ENCODE measurements at places on chromosomes 6 and 20.

- no peak for DNase-seq
Measured at GRCh38 chr20:14609328-14610221, 272.2 kb upstream of the FLRT3 start.

DNA sequence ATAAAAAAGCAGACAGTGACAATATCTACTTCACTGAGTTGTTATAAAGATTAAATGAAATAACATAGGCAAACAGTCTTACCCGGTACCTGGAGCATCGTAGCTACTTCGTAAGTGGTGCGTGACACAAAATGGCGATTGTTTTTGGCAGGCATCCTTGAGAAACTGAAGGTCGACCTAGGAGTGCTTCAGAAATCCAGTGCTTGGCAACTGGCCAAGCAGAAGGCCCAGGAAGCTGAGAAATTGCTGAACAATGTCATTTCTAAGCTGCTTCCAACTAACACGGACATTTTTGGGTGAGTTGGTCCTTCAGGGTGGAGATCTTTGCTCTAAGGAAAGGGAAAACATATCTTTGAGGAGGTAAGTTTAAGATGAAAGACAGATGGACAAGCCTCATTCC is 4.8 kb downstream of the BPIFA2 start:
- no peak for DNase-seq

- DNase-seq = peak; percentile 30
Measured at GRCh38 chr6:13924146-13924948, 405 bp upstream of the RNF182 start.

- DNase-seq = no peak
Measured at GRCh38 chr20:24648481-24648880, 179.1 kb downstream of the SYNDIG1 start.

DNA sequence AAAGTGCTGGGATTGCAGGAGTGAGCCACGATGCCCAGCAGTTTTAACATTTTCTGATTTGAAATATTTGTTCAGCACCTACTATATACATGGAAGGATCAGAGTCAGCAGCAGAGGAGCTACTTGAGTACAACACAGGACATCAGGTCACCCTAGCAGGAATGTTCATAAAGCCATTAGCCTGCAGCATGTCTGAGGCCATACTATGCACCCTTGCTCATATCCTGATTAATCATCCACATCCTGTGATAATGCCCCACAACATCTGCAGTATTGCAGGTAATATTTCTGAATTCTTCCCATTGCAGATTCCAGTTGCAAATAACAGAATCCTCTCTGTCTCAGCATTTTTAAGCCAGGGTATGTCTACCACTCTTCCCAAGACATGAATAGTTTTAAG is 171.0 kb upstream of the PRND start:
- DNase-seq = no peak

DNA sequence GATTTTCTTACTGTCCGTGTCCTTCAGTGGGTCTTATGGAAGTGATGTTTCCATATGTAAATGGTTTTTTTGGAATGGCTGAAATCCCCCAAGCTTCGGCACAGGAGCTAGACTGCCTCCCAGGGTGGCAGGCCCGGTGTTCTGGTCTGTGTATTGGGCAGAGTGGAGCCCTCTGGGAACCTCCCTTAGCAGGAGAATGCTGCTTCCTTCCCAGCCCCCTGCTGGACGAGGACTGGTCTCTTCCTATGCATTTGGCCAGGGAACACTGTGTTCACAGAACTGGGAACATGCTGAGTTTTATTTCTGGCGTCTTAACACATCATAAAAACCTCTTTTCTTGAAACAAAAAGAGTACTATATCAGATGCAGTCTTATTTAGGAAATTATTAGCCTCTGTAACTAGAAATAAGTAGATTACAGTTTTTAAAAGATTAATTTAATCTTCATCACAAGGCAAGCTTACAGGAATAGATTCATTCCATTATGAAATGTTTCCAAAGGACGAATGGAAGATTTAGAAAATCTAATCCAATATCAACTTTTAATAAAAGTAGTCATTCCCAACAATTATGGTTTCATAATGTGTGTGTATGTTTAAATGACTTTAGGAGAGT is 56.6 kb downstream of the SYTL3 start:
- DNase-seq = peak; percentile 75

DNA sequence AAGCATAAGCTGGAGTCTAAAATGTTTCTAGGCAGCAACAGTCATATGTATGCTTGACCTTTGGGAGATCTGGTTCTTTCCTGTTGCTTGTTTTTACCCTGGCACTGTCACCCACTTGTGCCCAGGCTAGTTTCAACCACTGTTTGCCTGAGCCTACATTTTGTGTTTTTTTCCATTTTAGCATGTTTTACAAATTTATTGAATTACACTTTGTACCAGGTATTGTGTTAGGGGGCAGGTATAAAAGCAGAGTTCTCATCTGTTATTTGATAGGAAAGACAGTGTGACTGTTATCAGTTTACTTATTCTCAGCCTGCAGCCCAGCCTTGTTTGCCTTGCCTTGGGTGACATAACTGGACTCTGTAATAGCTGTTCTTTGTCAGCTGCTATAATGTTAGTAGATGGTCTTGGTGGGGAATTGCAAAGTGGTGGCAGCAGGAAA is 147.0 kb downstream of the CDKAL1 start:
- DNase-seq = no peak

- no peak for DNase-seq
Measured at GRCh38 chr6:15914553-15914952, 214.3 kb upstream of the MYLIP start.

DNA sequence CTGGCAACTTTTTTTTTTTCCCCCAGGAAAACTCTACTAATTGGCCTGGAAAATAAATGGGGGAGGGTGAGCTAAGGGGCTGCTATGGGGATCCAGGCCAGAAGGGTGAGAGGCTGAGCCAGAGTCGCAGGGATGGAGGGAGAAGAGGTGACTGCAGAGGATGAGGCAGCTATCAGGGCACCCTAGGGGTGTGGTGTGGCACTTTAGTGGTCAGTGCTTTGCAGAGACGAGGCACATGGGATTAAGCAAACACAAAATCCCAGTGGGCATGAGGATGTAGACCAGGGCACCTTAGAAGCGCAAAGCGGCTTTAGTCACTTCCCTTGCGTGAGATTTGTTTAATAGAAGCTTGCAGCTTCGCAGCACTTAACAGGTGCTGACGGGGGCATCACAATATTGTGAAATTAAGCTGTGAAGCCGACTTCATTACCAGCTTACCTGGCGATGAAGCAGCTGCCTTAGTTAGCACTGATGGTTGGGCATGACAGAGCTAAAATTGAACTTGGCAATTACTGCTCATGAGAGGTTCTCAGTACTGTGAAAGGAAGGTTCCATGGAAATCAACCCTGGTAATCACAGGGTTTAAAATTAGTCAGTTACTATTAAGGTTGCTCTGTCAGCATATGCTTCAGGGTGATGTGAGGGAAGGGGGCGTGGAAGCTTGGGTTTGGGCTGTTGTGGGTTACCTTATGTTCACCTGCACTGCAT is 26.0 kb downstream of the TOX2 start:
- DNase-seq = no peak

DNA sequence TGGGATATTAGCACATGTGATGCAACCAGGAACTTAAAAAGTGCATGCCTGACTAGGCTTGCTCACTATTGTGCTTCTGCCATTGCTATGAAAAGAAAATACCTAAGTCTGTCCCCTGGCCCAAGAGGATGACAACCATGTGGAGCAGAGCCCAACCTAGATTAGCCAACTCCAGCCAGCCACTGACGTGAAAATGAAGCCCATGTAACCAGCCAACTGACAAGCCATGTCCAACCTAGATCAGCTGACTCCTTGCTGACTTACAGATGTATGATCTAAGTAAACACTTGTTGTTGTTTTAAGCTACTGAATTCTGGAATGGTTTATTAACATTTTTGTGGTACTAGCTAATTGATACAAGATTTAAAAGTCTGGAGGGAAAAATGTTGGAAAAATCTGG is 47.5 kb downstream of the PIGU start:
- DNase-seq = no peak

GRCh38 chr6:15906420-15907016 is 222.4 kb upstream of the MYLIP start:
- DNase-seq = no peak

- DNase-seq = no peak
Measured at GRCh38 chr6:11277275-11278206, 45.1 kb upstream of the NEDD9 start.

- DNase-seq = no peak
Measured at GRCh38 chr6:76351275-76351674, 278.8 kb upstream of the IMPG1 start.

DNA sequence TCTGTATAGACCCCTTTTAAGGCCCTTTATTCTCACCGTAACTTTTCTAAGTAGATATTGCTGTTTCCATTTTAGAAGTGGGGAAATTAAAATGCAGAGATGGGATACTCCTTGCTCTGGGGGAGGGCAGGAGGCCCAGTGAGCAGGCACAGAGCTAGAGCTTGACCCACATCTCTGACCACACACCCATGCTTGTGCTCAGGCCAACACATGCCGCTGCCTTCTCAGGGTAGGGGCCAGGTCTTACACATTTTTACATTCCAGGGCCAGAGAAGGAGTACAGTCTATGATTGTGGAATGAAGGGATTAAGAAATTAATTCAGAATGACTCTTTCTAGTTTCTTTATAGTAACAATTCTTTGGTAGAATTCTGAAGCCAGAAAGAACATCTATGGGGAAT is 104.8 kb downstream of the SOBP start:
- DNase-seq = no peak

DNA sequence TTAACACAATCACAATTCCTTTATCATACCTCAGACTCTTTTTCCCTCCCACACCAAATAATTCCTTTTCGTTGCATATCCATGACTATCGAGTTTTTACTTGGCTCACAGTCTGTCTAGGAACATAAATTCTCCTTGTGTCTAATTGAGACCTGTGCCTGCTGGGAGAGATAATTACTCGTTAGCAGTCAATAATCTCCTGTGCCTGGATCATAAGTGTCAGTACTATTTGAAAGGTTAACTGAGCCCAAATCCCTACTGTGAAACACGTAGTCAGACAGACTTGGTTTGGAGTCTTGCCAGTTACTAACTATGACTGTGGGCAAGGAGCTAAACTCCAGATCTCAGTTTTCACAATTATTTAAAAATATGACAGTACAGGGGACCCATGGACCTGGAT is 5.7 kb upstream of the CTNNBL1 start:
- no peak for DNase-seq

- DNase-seq = no peak
Measured at GRCh38 chr6:66103354-66103753, 396.3 kb upstream of the EYS start.

GRCh38 chr6:37547564-37548061 is 47.9 kb upstream of the CCDC167 start:
- no peak for DNase-seq

DNA sequence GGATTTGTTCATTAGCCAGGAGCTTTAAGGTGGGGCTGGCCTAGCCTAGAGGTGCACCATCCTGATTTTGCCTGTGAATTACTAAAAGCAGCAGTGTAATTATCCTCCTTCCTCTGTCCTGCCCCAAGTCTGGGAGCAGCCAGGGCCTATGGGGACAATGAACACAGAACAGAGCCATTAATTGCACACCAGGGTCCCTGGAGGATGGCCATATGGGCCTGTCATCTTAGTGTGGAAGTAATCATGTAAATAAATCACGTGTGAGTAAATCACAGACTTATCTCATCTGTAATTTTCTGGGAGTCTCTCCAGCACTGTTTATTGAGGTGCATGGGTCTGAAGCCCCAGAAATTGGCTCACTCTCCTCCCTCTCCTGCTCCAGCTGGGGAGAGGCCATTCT is 176.3 kb downstream of the LRFN2 start:
- no peak for DNase-seq

GRCh38 chr20:41393705-41394066 is 27.1 kb upstream of the EMILIN3 start:
- DNase-seq = no peak

DNA sequence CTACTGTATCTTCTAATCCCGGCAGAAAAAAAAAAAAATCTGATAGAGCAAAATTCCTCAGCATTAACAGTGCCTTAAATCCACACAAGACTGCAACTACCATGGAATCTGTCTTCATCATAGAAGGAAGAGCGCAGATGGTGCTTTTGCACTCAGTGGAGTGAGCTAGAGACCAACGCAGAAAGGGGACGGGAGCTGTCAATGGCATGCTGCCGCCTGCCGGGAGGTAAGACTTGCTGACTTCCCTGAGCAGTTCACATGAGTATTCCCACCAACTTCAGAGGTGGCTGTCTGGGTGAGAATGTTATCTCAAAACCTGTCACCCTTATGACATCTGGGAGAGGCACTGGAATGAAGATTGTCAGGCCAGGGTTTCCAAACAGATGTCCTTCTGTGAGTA is 35.6 kb downstream of the DZANK1 start:
- DNase-seq = peak; percentile 49

- no peak for DNase-seq
Measured at GRCh38 chr20:3068075-3068474, 3.3 kb upstream of the OXT start.

DNA sequence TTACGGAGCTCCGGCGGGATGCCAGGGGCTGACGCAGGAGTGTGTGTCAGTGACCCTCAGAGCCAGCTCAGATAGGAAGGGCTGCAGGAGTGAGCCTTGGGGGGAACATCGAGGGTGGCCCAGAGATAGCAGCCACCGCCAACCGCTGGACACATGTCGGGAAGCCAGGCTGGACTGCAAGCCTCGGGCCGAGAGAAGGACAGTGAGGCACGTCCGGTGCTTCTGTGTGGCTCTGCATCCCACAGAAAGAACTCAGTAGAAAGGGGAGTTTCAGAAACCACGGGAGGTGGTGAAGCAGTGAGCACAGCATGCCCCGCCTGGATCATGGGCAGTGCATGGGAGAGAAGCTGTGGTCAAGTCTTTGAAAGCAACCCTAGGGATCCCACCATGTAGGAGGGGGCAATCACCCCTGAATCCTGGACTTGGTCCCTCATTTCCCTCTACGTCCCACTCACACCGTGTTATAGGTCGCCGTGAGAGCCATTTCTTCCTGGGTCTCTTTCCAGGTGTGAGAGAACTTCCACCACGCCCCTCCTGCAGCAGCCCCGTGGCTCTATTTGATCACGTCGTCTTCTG is 383.7 kb upstream of the CDH4 start:
- no peak for DNase-seq

DNA sequence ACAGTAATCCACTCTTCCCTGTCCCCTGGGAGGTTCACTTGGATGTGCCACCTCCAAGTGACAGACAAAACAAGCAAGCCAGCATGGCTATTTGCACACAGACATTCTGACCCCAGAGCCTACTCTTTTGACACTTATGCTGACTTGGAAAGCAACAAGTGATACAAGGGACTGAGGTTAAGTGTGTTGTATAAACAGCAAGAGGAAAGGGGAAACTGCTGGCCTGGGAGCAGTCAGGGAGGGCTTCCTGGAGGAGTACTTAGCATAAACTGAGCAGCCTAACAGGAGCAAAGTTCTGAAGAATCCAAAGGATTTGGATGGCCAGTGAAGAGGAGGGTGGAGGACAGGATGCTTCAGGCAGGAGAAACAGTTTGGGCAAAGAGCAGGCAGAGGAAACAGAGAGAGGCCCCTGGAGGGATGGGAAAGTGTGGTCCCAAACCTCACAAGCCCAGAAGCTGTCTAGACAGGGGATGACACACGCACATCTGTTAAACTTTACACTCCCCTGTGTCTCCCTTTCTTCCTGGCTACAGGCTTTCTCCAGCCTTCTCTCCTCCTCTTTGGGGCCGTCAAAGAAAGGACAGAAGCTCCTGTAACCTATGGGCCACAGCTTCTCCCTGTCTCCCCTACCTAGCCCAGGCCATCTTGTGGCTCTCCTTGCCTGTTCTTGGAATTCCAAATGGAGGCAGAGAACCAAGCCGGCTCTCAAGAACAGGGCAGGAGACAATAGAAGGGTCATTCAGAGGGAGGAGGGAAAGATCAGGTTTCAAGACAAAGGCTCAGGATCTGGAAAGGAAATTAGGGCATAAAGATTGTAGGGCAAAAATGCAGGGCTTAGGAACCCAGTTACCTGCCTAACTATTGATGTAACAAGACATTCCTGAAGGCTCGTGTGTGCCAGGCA is 19.3 kb downstream of the SULF2 start:
- DNase-seq = no peak
